ENCODE measurements at places on chromosomes 11 and 22.
A peak's percentile ranks its signal among the peaks of the same experiment; 100 is the strongest.

DNA sequence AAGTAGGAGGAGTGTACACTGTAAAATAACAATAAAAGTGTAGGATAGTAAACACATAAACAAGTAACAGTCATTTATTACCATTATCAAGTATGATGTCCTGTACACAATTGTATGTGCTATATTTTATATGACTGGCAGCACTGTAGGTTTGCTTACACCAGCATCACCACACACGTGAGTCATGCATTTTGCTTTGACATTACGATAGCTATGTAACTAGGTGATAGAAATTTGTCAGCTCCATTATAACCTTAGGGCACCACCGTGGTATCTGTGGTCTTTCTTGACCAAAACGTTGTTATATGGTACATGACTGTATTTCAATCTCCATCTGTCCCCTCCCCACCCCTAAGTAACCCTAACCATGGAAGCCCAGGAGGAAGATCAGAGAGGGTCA is 1.1 kb downstream of the DNAL4 start:
- DNase-seq = no peak

GRCh38 chr11:9972989-9973388 is 309.1 kb downstream of the SWAP70 start:
- no peak for DNase-seq

DNA sequence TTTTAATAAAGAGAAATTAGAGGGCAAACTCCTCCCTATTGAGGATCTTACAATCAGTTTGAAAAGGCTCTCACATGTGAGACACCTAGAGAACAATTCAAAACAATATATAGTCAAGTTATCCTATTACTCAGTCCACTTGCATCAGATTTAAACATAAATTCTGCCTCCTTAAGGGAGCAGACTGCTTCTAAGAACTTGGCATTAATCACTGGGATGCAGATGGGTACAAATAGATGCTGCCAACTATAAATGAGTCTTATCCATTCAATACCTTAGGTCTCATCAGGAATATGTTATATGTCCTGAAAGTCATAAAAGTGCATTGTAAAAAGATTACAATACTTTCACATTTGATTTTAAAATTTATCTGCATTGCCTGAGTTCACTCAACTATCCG is 269.3 kb upstream of the KIRREL3 start:
- no peak for DNase-seq

GRCh38 chr11:64084951-64085710 is 49.4 kb downstream of the FLRT1 start:
- no peak for DNase-seq

DNA sequence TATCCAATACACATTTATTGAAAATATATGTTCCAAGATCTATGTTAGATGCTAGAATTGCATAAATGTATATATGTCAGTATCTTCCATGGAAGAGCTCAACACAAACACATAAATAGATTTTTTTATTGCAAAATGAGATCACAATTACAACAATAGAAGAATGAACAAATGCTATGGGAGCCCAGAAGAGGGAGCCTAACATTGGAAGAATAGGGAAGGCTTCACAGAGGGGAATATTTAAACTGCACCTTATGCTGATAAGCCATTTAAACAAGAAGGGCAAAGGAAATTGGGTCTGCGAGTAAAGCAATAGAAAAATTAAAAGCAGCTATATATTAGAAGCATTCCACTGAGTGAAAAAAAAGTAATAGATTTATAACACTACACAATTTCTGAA is 96.1 kb upstream of the LRRC55 start:
- no peak for DNase-seq

GRCh38 chr11:96447208-96448110 is 57.6 kb downstream of the JRKL start:
- DNase-seq = no peak

- DNase-seq = no peak
These were observed 5.0 kb downstream of the UQCR10 start for GRCh38 chr22:29772170-29772641.

DNA sequence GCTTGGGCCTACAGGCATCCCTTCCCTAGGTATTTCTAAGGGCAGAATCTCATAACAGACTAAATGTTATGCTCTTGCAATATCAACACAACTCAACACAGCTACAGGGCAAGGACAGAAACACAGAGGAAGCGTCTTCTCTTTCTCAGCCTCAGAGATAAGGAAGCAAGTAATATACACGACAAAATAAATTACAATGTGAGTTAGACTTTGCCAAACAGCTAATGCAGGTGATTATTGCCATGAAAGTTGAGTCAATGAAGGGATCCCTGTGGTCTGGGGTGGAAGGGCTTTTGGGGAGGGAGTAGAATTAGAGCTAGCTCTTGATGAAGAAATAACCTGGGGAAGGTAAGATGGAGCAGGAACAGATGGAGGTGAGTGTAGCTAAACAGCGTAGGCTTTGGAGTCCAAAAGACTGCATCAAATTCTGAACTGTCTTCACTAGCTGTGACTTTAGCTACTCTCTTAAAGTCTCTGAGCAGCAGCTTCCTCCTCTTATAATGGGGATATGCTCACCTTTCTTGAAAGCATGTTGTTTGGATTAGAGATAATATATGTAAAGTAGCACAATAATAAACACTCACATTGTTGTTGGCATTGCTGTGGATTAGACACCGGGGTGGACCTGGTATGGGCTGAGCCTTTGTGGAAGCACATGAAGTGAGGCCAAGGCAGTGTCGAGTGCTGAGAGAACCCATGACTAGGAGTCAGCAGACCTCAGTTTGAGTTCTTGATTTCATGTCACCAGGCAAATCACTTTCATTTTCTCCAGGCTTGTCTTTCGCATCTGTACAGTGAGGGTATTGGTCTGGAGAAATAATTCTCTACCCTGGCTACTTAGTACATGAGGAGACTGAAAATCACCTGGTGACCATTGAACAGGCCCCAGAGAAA is 41.0 kb upstream of the AQP11 start:
- no peak for DNase-seq

- no peak for DNase-seq
These were observed 19.7 kb upstream of the FIBIN start for GRCh38 chr11:26974069-26974783.

DNA sequence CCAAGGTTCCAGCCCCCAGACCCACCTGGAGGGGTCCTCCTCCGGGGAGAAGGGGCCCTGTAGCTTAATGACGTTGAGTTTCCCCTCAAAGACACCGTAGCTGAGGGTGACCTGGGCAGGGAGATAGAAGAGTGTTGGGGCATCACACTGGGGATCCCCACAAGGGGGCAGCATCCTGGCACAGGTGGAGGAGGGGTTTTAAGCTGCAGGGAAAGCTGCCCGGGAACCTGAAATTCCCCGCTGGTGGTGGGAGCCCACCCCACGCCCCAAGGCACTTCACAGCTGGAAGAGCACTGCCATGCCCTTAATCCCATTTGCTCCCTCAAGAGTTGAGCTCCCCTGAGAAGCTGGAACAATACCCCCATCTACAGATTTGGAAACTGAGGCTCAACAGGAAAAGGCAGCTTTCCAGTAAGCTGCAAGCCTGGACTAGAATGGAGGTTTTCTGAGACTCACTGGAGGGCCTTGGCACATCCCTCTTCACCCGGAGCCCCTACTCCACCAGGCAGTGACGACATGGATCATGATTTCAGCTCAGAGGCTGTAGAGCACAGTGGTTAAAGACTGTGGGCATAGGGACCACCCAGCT is 13.7 kb downstream of the MFNG start:
- no peak for DNase-seq

- no peak for DNase-seq
These were observed 234.2 kb downstream of the BLID start for GRCh38 chr11:121881806-121882205.

GRCh38 chr11:86374586-86374985 is at the start of gene CCDC81:
CCDC81 (plus strand) TSS chr11:86374887; CDS start chr11:86375164, 277 bp downstream.
- DNase-seq = no peak

GRCh38 chr11:65386307-65387140 is at the start of gene FRMD8:
FRMD8 (plus strand) TSS chr11:65386637; CDS start chr11:65387037, 400 bp downstream.
- DNase-seq = peak; percentile 78

DNA sequence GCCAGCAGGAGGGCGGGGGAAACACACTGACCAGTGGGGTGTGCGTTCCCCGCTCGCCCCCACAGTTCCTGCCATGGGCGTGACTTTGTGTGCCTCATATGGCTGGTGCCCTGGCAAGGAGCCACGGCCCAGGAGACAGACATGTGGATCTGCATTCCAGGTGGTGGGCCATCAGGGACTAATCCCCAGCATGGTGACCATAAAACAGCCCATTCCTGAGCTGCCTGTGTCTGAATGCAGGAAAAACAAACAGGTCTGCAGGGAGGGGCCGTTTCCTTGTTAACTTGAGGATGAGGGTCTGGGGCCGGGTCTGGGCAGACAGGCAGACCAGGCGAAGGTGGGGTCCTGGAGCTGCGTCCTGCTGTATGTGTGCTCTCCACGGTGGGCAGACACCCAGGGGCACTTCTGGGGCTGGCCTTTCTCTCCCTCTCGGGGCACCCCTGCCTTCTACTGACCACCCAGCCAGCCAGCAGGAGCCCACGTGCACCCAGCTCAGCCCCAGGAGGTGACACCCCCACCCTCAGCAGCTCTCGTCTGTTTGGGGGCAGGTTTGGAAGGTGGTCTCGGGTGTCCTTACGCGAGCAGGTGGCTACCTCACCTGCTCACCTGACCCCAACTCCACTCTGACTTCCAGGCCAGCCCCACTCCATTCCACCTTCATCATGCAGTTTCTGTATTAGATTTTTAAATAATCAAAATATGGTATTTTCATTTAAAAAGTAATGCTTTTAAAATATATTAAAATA is 120.3 kb downstream of the KCNQ1OT1 start:
- DNase-seq = no peak

- DNase-seq = no peak
These were observed 97.9 kb downstream of the MORC2 start for GRCh38 chr22:30870451-30871345.

DNA sequence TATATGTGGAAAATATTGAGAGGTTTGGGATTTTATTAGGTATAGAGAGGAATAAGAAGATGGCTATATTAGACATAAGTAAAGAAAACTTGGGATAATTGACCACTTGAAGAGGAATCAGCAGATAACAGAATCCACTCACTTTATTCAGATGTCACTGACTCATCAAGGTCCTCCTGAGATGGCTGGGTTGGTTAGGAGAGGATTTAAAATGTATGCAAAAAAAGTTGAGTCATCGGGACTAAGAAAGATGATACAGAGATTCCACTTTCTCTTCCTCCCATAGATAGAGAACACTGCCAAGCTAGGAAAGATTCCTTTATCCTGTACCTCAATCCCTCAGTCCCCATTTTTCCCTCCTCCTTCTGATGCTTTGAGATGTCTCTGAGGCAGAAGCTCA is at the start of gene OR6A2:
TSS of gene OR6A2 (minus strand) at position 288 of the 400 bp plus-strand sequence. CDS start 3,981 bp downstream, outside the sequence.
- no peak for DNase-seq

- DNase-seq = no peak
These were observed 138.1 kb downstream of the SHANK2 start for GRCh38 chr11:71114124-71114851.

DNA sequence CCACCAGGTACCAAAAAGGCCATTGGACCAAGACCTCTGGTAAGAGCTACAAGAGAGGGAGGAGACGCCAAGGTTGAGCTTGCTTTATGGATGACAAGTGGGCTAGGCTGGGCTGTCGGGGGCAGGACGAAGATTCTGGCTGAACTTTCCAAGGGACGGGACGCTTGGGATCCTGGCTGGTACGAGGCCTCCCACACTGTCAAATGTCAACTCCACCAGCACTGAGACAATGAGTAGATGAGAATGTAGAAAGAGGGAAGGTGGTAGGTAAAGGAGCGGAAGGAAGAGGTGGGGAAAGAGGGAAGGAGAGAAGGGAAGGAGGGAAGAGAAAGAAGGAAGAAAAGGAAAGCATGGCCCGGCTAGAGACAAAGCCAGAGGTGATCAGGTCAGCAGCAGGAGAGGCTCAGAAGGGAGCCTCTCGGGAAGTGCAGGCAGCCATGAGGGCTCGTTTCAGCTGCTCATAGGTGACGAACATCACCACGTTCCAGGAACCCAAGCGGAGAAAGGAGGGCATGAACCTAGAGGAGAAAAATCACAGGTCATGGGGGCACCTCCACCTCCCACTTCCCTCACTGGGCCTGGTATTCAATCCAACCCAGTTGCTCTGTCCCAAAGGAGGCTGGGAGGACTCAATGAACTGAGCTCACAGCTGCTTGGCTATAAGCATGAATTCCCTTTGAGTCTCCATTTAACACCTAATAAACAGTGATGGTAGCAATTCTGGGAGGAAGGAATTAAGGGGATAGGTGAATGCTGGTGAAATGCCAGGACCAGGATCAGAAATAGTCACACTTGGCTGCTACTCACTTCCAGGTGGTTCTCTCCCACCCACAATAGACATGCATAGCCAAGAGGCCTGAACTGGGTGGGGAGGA is 7.8 kb downstream of the UCP2 start:
- no peak for DNase-seq

- no peak for DNase-seq
These were observed 7.1 kb downstream of the MUC2 start for GRCh38 chr11:1081601-1082311.

DNA sequence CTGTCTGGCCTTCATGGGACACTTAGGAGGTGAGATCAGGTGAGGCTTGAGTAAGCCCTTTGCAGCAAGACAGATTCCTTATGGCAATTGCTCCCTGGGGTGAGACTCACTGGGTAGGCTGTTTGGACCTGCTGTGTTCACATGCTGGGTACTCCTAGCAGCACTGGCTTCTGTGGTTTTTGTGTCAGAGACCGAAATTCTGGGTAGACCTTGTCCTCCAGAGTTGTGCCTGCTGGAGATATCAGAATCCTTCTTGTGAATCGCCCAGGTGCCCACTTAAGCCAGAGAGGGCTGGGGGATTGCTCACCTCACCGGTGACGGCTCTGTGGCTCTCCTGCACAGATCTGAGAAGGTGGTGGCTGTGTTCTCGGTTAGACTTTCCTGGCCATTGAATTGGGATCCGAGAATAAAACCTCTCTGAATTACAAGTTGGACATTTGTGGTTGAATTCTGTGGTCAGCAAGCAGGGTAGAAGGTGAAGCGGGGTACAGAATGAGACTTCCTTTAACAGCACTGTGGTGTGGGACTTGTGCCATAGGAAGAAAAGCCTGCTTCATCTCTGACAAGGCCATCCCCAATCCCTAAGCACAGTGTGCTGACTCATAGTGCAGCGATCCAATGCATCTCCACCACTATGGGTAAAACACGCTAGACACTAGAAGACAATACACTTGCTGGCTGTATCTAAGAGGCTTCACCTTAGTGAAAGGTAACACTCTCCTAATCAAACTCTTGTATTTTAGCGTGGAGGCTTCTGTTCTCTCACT is 52.5 kb upstream of the TTC12 start:
- no peak for DNase-seq

DNA sequence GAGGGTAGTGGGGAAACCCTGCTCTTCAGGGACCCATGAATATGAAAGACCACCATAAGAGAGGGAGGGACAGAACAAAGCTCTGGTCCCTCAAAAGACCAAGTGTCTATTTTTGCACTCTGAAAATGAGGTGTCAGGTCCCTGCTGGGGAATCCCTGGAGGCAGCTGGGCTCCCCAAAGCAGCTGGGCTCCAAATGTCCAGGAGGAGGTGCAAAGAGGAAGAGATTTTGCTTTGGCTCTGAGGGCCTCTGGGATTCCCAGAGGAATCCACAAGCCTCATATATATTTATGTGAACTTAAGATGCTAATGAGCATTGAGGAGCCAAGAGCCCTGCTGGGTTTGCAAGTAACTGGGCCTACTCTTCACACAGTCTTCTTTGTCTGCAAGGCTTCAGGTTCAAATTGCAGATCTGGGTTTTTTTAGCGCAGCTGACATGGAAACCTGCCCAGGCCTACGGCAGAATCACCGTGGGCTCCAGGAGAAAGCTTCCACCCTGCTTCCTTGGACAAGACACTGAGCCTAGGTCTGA is 26.0 kb downstream of the CLMP start:
- DNase-seq = no peak

All from C1 segment of cervical spinal cord (tissue), 14 donors.